Bladder microvascular endothelial cell (primary cell): ENCODE measurements at places on chromosomes 16 and 17. TPM values are rescaled to one million over a fixed set of nuclear protein-coding genes. Genes with fewer than 3 reads are reported as not detected.

The KRT32 gene
- not detected in 2 replicates for total RNA-seq

The MEOX1 gene
- 10.7 and 23.4 TPM in 2 replicates for total RNA-seq

The SLC6A2 gene
- total RNA-seq = 0.38 TPM in 1 of 2 replicates, not detected in the other

The CDRT4 gene
- 1.8 and 4.9 TPM in 2 replicates for total RNA-seq
